Putamen (tissue), 1 donor: ENCODE measurements at places on chromosomes 3 and 15.

DNA sequence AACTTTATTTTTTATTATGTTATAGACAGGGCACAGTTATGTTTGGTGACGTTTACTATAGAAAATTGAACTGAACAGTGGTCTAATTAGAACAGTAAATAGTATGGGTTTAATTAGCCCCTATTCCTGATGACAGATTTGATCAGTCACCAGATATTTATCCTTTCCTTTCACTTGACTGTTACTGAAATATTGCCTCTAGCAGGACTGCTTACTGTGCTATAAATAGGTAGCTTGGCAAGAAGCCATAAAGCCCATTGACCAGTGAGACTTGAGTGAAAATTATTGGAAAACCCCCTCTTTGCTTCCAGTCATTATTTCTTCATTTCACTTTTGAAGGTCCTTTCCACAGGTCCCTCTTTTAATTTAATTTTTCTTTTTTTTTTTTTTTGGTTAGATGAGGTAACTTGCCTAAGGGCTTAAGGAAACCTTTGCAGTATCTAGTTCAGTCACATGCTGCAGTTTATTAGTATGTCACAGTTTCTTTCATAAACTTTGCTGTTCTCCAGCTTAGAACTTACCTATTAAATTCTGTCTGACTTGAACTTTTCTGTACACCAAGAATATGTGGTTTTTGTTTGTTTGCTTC, 115.6 kb downstream of the ADAMTSL3 start:
- no peak for DNase-seq

- DNase-seq: peak; percentile 37
These were observed at the start of gene BOC for GRCh38 chr3:113211330-113212149. BOC (plus strand) TSS chr3:113211557; CDS start chr3:113249803, 38,246 bp downstream.

DNA sequence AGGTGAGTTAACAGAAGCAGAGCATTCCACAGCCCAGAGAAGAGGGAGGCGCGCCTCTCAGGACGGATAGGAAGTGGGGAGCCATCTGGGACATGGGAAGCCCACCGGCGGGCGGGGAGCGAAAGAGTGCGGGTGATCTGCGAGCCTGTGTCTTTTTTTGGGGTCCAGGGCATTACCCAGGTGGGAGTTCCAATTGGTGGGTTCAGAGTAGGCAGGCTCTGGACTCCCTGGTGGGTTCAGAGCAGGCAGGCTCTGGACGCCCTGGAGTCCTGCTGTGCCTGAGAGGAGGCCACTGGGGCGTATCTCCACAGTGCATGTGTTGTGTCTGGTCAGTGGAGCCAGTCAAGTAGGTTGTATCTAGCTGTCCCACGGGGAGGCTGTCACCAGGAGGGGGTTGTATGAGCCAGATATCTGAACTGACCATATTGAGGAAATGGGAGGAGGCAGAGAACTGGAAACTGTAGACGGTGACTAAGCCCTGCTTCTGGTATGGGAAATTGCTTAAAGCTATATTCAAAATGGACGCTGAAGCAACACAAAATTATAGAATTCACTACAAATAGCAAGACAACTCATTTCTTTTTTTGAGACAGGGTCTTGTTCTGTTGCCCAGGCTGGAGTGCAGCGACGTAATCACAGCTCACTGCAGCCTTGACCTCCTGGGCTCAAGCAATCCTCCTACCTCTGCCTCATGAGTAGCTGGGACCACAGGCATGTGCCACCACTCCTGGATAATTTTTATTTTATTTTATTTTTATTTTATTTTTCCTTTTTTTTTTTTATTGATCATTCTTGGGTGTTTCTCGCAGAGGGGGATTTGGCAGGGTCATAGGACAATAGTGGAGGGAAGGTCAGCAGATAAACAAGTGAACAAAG, 34.5 kb upstream of the CHST2 start:
- no peak for DNase-seq

DNA sequence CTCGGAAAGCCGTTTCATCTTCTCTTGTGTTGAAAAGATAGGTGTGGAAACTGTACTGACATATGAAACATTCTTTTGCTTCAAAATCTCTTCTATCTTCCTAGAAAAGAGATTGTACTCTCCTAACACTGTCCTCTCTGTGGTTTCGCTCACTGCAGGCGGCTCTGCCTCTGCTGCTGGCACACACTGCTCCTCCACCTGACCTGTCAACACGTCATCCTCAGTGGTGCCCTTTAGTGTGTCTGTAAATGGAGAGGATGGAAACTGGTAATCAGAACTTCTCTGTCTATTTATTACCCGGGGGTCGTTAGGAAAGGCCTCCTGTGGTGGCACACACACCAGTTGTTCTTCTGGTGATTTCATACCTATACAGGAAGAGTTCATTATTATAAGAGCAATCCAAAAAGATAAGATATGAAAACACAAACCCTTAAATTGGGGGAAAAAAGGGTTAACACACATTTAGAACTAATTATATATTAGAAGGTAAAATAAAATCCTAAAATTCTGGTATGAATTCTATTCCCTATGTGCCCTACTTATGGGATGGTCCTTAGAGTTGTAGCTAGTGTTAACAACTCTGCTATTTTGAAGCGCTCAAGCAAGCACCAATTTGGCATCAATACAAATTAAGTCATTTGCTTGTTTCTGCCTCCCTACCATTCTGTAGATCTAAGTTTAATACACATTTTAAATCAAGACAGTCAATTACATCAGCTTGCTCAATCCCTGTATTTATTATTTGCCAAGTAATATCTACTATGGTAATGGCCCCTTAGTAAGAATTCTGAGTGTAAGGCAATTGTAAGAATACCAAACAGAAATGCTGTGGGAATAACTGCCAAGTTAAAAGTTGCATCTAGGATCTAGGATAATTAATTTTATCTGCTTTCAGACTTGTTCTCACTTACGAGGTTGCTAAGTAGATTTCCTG, 49.2 kb downstream of the TASOR start:
- no peak for DNase-seq

GRCh38 chr15:76061700-76062099, 1.9 kb downstream of the TMEM266 start:
- DNase-seq: no peak

DNA sequence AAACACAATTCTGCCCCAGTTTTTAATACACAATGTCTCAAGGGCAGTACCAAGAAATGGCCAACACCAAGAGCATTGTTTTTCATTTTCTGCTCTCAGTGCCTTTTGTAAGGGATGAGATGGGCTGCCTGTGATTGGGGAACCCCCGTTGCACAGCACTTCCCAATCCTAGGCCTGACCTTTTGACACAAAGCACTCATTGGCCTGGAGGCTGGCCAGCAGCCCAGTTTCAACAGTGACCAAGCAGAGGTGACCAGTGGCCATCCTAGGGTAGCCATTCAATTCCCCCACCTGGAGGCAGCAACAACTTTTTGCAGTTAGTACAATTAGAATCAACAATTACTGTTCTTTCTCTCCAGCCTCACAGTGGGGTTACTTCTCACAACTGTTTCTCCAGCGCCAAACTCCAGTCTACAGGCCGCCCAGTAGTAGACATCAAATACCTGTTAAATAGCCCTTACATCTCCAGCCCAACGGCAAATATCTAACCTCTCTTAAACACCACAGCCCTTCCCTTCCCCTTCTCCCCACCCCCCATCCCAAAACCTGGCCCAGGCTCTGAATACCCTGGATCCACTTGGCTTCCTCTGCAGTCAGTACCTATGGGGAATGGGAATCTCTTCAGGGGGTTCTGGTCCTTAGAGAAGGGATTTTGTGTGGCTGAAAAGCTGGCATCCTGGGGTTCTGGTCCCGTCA, 8.9 kb upstream of the LRRC2 start:
- DNase-seq: no peak

DNA sequence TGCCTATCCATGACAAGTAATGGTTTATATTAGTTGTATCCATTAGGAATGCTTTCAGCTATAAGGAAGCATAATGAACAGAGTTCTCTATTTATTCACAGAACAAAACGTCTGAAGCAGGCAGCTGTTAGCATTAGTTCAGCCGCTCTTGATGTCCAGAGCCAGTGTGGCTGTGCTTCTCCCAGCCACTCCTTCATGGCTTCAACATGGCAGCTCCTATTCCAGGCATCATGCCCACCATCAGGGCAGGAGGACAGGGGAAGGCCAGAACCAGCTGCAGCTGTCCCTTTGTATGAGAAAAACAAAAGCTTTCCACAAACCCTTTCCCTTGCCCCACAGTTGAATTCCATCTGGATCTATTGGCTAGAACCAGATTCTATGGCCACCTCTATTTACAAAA, 12.9 kb upstream of the SNRK start:
- peak; percentile 5 for DNase-seq

DNA sequence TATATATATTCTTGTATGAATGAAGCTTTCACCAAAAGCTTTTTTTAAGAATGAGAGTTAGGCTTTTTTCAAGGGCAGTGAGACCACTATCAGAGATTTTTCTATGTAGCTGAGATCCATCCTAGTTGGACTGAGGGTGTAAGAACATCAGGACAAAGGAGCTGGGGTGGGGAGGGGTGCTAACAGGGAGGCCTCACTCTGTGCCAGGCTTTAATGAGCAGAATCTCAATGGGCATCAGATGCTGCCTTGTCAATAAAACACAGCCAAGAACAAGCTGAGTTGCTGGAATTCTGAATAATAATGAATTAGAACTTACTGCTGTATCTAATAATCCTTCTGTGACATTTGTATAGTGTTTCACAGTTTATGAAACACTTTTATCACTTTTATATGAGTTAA, 41.4 kb upstream of the USP3 start:
- DNase-seq: peak; percentile 46

DNA sequence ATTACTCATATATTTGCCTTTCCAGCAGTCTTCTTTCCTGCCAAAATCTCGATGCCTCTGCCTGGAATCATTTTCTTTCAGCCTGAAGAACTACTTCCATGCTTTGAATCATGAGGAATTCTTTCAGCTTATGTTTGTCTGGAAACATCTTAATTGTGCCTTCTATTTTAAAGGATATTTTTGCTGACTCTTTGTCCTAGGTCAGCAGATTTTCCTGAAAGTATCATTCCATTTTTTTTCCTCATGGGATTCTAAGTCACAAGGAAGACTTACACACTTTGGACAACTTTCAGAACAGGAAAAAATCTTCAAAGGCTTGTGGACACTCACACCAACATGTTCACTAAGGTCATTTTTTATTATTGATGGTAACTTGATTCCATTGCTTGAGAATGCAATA, 10.1 kb downstream of the PRR23E start:
- no peak for DNase-seq

GRCh38 chr3:148601766-148602685, 95.7 kb upstream of the AGTR1 start:
- no peak for DNase-seq

- DNase-seq: no peak
These were observed 123.6 kb upstream of the DPH6 start for GRCh38 chr15:35669432-35670045.

- DNase-seq: peak; percentile 18
These were observed 543.1 kb upstream of the NECTIN3 start for GRCh38 chr3:110528305-110529121.

- no peak for DNase-seq
These were observed 81.1 kb upstream of the SLC6A1 start for GRCh38 chr3:10911350-10912002.

- DNase-seq: no peak
These were observed 352.3 kb downstream of the PTPRG start for GRCh38 chr3:61913701-61914100.

DNA sequence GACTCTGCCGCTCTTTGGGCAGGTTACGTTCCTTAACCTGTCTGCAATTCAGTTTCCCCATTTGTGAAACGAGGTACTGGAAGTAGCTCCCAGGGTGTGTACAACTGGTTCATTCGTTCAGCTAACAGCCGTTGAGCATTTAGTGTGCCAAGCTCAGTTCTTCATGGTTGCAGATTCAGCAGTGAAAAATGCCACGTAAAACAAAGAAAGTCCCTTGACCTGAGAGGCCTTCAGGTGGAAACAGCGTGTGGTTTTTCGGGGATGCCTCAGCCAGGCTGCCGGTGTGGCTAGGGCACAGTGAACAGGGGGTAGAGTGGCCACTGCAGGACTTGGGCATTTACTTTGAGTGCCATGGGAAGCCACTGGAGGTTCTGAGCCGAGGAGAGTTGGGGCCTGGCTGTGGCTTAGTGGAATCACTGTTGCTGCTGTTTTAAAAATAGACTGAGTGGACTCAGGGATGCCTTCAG, 4.7 kb downstream of the SYNM start:
- no peak for DNase-seq

GRCh38 chr3:100635273-100635701, 25.9 kb downstream of the ADGRG7 start:
- DNase-seq: no peak

GRCh38 chr3:178597371-178597770, 61.1 kb downstream of the KCNMB2 start:
- DNase-seq: peak; percentile 15
